ENCODE measurements at places on chromosomes 13 and 19.

DNA sequence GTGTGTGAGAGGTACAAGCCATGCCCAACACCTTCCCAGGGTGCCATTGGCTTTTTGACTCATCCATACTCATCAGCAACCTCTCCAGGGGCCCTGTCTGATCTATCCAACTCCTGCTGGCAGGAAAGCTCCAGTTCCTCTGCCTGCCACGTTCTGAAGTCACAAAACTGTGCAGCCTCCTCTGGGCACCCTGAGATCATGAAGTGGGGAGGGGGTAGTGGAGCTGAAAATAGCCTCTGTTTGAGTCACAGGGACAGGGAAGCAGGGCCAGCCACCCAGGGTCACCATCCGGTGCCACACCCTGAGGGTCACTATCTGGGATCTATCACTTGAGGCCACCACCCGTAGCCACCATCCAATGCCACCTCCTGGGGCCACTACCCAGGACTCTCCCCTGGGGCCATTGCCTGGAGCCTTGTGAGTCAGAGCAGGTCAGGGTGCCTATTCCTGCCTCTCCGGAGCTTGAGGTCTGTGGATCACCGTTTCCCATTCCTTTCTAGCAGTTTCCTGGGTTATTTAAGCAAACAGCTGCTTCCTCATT lies 172.1 kb downstream of the NUFIP1 start:
- no peak for DNase-seq

GRCh38 chr19:29365836-29366417 lies 153.0 kb upstream of the UQCRFS1 start:
- DNase-seq = no peak

- DNase-seq = no peak
These were observed 24.7 kb downstream of the MAP2K2 start for GRCh38 chr19:4099041-4099764.

- DNase-seq = no peak
These were observed 12.9 kb downstream of the LONP1 start for GRCh38 chr19:5706876-5707573.

DNA sequence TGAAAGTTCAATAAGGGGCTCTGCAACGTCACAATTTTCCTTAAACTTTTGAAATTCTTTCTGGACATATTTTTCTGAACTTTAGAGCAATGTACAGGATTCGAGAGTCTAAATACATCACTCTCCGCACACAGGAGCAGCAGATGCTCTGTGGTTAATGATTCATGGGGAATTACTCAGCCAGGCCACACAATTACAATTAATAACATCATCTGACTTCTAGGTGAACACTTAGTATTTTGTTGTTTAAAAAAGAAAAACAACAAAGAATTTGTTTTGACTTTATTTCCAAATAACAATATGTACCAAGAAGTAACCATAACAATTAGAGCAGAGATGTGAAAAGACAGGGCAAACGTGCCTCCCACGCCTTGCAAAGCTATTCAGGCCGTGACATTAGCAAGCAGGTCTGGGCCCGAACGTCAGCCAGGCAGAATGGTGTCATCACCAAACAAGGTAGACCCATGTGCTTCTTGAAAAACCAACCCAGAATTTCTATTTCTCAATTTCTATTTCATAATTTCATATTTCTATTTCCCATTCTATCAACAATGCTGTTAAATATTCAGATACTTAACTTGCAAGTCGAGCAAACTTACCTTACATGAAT lies 236.3 kb downstream of the COL4A1 start:
- DNase-seq = no peak

GRCh38 chr13:78993792-78994191 lies 334.8 kb upstream of the OBI1 start:
- no peak for DNase-seq

DNA sequence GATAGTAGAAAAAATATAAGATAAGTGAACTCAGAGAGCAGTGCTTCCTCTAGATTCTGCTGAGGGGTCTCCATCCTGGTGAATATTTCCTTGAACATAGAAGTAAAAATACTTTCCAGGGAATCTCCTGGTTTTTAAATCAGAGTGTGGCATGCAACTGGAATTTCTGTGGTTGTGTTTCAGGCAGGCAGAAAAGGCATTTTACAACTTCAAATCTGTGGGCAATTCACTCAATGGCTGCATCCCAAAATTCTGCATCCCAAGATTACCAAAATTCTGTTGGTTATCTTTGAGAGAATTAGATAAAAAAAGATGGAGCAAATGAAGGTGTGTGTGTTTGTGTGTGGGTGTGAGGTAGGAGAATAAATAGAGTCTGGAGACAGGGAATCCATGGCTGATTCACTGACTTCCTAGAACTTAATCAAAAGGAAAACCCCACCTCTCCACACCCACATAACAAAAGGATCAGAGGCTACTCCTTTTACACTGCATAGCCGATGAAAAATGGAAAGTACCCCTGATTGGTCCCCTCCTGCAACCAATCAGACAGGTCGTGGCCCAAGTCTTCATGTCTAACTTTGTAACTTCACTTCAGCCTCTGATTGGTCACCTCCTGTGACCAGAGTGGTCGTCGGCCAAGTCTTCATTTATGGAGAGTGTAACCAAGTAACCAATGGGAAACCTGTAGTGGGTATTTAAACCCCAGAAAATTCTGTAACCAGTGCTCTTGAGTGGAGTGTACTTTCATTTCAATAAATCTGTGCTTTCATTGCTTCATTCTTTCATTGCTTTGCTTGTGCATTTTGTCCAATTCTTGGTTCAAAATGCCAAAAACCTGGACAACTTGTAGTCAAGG lies 112.8 kb downstream of the DLEU7 start:
- no peak for DNase-seq

- DNase-seq = no peak
These were observed 30.1 kb downstream of the WDFY2 start for GRCh38 chr13:51614350-51614786.
